ENCODE measurements at places on chromosomes 2 and 18.

DNA sequence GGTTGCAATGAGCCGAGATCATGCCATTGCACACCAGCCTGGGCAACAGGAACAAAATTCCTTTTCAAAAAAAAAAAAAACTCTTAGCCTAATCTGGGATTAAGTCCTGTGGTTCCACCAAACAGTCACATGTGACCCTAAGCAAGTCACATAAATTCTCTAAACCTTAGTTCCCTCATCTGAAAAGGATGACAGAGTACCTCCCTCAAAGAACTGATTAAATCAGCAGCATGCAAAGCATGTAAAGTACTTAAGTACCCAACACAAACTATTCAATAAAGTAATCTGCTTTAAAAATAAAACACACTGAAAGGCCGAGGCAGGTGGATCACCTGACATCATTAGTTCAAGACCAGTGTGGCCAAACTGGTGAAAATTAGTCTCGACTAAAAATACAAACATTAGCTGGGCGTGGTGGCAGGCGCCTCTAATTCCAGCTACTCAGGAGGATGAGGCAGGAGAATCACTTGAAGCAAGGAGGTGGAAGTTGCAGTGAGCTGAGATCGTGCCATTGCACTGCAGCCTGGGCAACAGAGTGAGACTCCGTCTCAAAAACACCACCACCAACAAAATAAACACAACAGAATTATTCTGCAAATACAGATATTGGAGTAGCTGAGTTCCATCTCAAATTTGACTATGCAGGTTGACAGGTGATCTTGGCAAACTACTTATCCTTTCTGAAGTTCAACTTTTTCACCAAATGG lies 7.0 kb downstream of the USP34 start:
- DNase-seq: no peak

- no peak for DNase-seq
Observed at GRCh38 chr2:131055169-131056065, 37.8 kb downstream of the FAM168B start.

DNA sequence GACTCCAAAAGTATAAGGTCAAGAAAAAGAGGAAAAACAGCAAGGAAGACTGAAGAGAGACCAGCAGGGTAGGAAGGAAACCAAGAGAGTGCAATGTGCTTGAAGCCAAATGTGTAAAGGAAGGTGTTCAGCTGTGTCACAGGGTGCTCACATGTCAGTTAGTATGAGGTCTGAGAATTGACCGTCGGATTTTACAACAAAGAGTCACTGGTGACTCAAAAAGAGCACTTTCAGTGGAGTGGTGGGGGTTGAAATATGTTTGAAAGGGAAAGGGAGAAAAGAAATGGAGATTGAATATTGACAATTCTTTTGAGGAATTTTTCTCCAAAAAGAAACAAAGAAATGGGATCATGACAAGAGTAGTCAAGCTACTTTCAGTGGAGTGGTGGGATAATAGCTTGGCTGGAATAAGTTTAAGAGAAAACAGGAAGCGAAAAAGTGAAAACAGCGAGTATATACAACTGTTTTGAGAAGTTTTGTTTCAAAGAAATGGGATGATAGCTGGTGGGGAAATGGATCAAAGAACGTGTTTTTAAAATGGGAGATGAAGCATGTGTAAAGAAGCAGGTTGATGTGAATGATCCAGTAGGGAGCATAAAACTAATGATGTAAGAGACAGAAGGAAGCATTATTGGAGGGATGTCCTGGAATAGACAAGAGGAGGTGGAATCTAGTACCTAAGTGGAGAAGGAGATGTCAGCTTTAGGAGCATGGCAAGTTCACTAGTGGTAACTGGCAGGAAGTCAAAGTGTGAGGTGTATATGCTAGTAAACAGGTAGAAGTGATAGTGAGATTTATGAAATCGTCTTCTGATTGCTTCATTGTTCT lies 3.6 kb upstream of the TSPYL6 start:
- DNase-seq: no peak

DNA sequence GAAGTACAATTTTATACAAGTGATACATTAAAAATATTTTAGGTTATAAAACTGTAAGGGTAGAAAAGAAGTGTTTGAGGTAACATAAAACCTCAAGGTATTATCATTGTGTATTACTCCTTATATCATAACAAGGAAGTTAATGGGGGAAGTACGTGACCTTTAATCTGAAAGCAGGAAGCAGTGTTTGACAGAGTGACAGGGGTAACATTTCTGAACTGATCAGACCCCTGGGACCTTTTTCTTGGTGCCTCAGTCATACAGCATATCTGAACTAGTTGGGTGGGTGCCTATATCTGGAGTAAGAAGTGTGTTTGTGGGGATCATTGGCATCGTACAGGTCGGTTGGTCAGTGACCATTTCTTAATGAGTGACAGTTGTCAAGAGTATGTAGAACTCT lies 43.0 kb downstream of the MALT1 start:
- no peak for DNase-seq

DNA sequence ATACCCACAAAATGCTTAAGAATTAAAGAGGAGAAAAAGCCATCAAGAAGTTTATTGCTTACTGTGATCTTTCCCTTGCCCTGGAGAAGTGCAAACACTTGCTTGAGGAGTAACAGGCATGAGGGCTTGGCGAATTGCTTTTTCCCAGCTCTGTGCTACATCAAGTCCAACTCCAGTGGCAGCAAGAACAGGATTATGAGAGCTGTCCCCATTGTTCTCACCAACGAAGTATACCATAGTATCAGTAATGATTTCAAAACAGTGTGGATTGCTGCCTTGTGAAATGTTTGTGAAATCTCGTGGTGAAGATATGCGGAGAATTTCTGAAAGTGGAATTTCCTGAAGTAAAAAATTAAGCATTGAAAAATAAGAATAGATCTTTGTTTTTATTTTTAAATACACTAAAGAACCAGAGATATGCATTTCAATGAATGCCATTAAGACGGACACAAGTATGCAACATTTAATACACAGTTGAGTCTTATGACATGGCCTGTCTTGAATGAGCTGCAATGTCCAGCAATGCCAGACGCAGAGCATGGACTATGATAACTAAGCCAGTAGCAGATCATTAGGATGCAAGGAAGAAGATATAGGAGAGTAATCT lies 43.0 kb downstream of the NDUFAF7 start:
- no peak for DNase-seq

- no peak for DNase-seq
Observed at GRCh38 chr2:42876326-42876751, 84.0 kb upstream of the HAAO start.

DNA sequence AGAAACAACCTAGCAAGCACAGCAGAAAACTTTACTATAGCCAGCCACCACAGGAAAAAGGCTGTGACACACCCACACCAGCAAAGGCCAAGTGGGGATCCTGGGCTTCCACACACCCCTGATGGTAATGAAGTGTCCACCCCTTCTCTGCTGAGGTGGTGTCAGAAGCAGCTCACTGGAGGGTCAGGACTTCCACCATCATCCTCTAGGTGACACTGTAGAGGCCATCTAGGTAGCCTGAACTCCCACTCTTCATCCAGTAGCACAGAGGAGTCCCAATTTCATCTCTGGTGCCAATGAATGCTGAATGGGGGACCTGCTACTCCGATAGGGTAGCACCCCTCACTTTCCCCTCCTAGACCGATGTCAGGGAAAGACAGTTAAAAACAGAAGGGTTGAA lies 1544.4 kb downstream of the LRP1B start:
- DNase-seq: no peak

DNA sequence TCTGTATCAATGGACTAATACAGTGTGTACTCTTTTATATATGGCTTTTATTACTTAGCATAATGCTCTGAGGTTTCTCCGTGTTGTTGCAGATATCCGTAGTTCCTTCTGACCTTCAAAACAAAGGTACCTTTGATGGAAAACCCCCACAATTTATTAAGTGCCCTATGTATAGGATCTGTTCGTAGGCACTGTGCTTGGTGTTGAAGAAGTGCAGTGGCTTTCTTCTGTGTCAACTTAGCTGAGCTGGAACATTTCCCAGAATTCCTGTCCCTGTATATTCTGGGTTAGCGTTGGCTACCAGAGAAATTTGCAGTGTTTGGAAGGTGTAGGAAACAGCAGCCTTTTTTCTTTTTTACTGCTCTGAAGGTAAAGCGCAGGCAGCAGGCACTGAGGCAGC lies 56.3 kb upstream of the MSH2 start:
- no peak for DNase-seq

DNA sequence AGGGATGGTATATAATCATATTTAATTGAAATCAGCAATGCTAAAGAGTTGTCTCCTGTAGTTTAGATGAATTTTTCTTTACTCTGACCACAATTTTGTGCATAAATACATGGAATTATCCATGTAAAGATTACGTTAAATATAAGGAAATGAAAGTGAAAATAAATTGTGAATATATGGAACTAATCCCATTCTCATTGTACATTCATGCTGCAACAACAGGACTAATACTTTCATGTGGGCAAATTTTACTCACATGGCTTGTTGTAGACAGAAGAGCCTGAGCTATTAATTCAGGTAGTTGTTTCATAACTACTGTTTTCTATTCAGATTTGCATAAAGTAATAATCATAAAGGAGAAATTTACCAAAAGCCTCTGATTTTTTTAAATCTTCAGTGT lies 357.8 kb downstream of the ARHGAP15 start:
- DNase-seq: no peak

GRCh38 chr18:58024139-58024538 lies 19.9 kb upstream of the NEDD4L start:
- DNase-seq: no peak

DNA sequence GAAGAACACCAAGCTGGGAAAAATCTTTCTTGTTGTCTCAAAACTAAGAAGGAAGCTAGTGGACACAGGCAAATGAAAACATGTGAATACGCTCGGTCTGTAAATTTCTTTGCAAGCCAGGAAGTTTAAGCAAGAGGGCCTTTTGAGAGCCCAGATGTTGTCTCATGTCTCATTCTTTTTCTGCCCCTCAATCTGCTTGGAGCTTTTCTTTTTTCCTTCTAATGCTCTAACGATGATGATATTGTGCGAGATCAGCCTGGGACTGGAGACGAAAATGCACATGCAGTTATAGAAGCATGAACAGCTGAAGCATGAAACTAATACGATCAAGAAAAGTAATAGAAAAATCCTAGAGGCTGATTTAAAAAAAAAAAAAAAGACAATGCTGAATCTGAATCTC lies 138.6 kb upstream of the CHAC2 start:
- DNase-seq: no peak

DNA sequence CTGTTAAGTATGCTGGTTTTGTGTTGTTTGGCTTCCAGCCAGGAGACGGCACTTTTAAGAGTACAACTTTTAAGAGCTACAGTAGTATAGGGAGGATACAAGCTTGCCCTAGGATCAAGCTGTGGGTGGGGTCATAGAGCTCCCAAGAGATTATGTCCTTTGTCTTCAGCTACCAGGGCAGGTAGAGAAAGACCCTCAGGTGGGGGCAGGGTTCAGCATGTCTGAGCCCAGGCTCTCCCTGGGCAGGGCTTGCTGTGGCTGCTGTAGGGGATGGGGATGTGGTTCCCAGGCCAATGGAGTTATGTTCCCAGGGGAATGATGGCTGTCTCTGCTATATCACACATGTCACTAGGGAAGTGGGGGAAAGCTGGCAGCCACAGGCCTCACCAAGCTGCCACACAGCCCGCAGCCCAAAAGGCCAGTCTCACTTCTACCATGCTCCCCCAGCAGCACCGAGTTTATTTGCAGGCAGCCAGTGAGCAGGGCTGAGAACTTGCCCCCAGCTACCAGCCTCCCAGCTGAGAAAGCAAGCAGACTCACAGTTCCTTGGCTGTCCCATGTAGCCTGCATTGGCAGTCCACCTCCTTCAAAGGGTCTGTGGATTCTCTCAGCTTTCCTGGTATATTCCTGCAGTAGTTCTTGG lies 105.7 kb upstream of the ERBB4 start:
- DNase-seq: no peak

DNA sequence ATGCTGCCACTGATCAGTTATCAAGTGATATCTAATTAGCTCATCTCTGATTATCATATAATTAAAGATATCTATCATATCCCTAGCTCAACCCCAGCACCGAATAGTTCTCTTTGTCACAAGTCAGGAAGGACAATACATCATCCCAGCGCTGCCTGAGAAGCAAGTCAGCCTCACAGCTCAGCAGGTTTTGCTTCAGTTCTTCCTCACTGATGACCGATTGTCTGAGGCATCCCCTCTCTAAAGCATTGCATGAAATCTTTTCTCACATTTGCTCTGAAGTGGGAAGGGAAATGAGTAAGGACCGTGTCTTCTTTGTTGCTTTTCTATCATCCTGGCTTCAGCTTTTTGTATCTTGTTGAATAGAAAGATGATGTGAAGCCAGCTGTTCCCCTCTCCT lies 247.9 kb downstream of the CMPK2 start:
- no peak for DNase-seq

DNA sequence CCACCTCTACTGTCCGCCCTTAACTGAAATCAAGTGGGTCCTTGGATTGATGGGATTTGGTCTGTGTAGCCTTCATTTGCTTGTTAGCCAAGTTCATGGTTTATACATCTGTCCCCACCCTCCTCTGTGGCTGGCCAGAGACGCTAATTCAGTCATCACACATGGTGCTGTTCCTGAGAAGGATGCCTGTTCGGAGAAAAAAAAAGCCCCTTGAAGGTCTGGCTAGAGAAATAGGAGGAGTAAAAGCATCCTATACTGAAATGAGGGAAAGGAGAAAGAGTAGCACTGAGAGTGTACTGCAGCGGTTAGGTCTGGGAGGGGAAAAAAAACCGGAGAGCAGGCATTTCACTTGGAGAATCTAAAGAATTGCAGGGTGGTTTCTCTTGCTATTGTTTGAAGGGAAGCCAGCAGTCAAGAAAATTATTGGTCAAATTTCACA lies 180.6 kb upstream of the EPAS1 start:
- no peak for DNase-seq

DNA sequence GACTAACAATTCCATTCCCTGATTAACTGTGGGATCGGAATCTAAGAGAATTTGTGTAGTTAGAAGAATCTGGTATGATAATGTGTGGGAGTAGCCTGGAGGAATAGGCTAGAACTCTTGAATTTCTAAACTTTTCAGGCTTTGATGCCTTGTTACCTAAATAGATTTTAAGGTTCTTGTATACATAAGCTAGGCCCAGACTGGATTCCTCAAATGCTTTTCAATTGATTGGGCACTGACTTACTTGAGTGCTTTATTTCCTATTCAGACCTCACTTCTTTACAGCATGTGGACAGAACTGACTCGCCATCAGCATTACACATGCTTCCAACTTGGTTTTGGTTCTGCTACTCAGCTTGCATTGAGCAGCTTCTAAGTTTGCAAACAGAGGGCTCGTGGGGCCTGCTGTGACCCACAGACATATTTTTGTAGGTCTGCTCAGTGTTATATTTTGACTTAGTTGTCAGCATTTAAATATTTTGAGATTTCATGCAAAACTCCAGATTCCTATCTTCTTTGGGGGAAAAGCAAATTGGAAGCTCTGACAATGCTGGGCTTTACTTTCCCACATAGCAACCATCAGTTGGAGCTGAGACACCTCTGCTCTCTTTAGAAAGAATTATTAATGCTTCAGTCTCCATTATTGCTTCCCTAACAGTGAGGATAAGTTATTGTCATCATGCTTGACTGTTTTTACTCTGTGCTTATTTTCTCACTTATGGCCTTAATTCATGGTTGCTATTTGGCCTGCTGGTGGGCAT lies 5.7 kb downstream of the PARD3B start:
- no peak for DNase-seq
